ENCODE measurements at places on chromosomes 2 and 18.

GRCh38 chr2:240306185-240306584 is 129.3 kb upstream of the GPC1 start:
- no peak for DNase-seq

GRCh38 chr2:134628453-134628852 is 90.3 kb downstream of the TMEM163 start:
- DNase-seq: no peak

DNA sequence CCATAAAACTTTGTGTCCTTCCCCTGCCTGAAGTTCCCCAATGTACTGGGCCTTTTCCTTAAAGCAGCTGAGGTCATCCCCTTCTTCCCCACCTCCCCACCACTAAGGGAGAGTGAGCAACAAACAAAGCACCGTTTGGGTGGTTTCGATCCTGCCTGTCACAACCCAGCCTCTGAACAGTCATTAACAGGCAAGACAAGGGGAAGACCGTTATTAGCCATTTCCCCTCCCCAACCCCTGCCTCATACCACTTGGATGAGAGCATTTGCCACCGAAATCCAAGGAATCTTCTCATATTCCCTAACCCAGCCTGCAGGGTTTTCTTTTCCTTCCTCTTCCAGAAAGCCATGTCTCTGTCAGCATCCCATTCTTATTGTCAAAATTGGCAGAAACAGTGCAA is 65.6 kb downstream of the STRADB start:
- no peak for DNase-seq

DNA sequence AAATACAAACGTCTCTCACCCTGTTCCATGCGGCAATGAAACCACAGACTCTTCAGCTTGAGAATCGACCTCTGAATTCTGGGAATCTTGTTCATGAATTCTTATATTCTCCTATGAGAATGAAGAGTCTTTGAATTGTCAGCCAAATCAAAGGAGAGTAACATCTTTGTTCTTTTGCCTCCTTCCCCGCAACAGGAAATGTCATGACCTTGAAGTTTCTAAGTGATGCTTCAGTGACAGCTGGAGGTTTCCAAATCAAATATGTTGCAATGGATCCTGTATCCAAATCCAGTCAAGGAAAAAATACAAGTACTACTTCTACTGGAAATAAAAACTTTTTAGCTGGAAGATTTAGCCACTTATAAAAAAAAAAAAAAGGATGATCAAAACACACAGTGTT is 21.8 kb downstream of the TNFAIP6 start:
- no peak for DNase-seq

DNA sequence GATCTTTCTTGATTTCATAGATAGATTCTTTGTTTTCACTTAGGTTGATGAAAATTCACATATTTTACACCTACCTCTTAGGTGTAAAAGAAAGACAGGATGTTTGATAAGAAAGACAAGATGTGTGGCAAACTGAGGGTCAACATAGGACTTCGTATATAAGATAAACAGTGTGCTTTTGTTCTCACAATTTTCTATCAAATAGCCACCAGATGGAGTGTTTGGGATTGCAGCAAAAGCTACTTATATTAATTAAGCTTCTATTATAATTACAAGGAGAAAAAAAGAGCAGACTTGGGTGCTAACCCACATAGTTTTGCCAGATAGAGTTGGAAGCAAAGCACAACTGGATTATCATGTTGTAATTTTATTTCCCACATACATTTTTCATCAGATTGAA is 232.9 kb downstream of the CDH7 start:
- DNase-seq: no peak

All from effector CD8-positive, alpha-beta T cell (primary cell).